Mesothelial cell of epicardium (in vitro differentiated cells): ENCODE measurements at places on chromosomes 3 and 15. TPM values are rescaled to one million over a fixed set of nuclear protein-coding genes. Genes with fewer than 3 reads are reported as not detected.

CLEC3B gene
- 0.60 to 1.2 TPM (median 0.66 TPM) in 3 replicates for total RNA-seq

STRA6 gene
- total RNA-seq = 101 to 114 TPM (median 111 TPM) in 3 replicates

LRRC15 gene
- 0.05 TPM in 1 of 3 replicates, not detected in the others for total RNA-seq

ITIH3 gene
- 22.4 to 25.0 TPM (median 23.1 TPM) in 3 replicates for total RNA-seq

GRCh38 chr3:47314056-47314764 lies 31.5 kb downstream of the KLHL18 start:
- H3K27me3 ChIP-seq = no peaks in the 10 kb centered on the region
- no peak overlapping the region for H3K27ac ChIP-seq
- H3K4me1 ChIP-seq = peaks cover 14% of the 10 kb centered on the region
- no peak for DNase-seq
- H3K4me3 ChIP-seq = no peak overlapping the region

DNA sequence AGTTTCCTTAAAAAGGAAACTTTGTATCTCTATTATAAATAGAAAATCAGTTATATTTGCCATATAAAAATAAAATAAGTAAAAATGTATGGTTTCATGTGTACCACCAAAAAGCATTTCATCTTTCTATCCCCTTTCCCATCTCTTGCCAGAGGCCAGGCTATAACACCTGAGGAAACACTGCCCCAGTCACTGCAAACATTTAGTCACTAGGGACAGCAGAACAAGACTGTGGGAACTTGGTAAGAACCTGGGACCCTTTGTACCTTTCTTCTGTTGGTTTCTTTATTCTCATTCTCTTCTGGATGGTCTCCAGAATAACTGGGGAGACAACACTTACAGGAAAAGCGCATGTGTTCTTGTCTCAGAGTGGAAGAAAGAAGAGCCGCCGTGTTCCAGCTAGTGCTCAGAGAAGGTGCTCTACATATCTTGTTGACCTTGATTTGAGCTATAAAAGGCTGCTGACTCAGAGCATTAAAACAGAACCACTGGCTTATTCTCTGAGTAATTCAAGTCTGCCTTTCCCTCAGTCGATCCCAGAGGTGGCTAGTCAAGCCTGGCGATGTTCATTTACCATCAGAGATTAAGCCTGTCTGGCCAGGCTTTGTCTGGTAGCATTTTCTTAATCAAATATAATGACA lies 361.6 kb downstream of the RBMS3 start:
- DNase-seq = no peak
- H3K36me3 ChIP-seq = no peaks in the 10 kb centered on the region
- no peaks in the 10 kb centered on the region for H3K27me3 ChIP-seq
- no peak overlapping the region for H3K4me3 ChIP-seq

DNA sequence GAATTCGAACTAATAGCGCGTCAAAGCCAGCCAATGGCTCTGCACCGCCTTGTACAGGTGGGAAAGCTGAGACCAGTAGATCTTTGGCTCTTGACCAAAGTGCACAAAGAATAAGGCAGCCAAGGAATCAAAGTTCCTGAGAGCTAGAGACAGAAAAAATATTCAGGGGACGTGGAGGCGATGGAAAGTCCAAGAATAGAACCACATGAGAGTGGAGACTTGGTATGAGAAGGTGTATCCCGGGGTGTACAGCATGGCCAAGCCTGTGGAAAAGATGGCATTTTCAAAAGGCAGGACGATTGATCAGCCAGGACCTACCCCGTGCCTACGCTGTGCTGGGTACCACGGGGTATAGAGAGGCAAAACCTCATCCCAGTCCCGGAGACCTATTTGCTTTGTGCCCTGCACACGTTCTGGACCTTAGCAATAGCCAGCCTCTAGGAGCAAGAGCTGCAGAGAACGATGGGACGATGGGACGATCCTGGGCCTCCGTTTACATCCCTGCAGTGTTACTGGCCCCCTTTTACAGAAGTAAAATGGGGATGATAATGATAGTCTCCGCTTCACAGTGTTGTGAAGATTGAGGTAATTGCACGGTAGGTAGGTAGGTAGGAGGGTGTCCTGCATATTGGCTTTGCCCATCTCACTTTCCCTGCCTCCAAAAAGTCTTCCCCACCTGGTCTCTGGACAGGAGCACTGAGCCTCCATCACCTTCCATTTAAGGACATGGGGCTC lies 583 bp upstream of the RBSN start:
- peaks cover 15% of the 10 kb centered on the region for H3K4me1 ChIP-seq
- peak overlapping the region; percentile 92 for H3K27ac ChIP-seq
- peak overlapping the region; percentile 93 for H3K4me3 ChIP-seq

DNA sequence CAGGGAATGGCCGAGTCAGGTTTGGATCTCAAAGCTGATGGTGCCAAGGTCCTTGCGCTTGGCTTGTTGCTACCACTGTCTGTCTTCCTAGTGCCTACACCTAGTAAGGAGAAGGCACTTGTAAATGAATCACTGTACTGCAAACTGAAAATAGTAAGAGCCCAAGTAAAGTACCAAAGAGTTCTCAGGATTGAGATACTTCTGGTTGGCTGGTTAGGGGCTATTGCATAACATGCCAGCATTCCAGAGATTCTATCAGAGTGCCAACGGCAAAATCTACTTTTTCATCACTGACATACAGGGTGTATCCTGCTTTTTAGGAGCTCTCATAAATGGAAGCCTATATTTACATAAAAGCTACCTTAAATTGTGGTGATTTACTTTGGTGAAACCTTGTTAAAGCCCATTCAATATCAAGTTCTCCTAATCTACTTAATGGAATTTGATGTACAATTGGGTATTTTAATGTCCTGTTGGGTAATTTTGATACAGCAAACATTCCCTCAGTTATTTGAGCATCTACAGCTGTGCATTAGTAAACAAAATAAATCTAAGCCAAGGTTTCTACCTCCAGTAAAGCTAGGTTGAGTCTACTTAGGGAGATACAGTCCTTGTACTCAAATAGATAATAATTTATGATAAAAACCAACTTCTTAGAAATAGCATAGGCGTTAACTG lies 30.7 kb upstream of the CHD2 start:
- peaks cover 18% of the 10 kb centered on the region for H3K4me1 ChIP-seq
- no peaks in the 10 kb centered on the region for H3K36me3 ChIP-seq
- no peak for DNase-seq

GRCh38 chr3:12943124-12944021 lies 102.0 kb upstream of the RPL32 start:
- H3K4me3 ChIP-seq = no peak overlapping the region
- peaks cover 40% of the 10 kb centered on the region for H3K4me1 ChIP-seq
- no peak for DNase-seq
- no peak overlapping the region for H3K27ac ChIP-seq
- no peaks in the 10 kb centered on the region for H3K27me3 ChIP-seq

- no peak for DNase-seq
- H3K36me3 ChIP-seq = no peaks in the 10 kb centered on the region
- peaks cover 25% of the 10 kb centered on the region for H3K27me3 ChIP-seq
- H3K4me1 ChIP-seq = no peaks in the 10 kb centered on the region
- H3K27ac ChIP-seq = no peak overlapping the region
Measured at GRCh38 chr15:83837945-83838571, 184.1 kb downstream of the ADAMTSL3 start.

- H3K27me3 ChIP-seq = no peaks in the 10 kb centered on the region
Measured at GRCh38 chr15:22978691-22979237, 1.4 kb downstream of the CYFIP1 start.

DNA sequence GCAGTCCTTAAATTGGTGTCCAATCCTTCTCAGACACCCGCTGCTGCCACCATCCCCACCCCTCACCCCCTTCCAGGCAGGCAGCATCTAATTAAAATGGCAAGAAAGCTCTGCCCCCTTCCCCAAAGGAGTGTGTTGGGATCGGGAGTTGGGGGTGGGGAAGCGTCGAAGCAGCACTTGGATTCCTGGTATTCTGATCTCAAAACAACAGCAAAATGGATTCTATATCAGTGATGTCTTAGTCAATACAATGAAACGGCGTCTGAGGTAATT lies 1.4 kb downstream of the TNIK start:
- H3K4me3 ChIP-seq = peak overlapping the region; percentile 93
- no peaks in the 10 kb centered on the region for H3K36me3 ChIP-seq
- H3K27ac ChIP-seq = peak overlapping the region; percentile 44
- no peak for DNase-seq
- peaks cover 27% of the 10 kb centered on the region for H3K4me1 ChIP-seq

DNA sequence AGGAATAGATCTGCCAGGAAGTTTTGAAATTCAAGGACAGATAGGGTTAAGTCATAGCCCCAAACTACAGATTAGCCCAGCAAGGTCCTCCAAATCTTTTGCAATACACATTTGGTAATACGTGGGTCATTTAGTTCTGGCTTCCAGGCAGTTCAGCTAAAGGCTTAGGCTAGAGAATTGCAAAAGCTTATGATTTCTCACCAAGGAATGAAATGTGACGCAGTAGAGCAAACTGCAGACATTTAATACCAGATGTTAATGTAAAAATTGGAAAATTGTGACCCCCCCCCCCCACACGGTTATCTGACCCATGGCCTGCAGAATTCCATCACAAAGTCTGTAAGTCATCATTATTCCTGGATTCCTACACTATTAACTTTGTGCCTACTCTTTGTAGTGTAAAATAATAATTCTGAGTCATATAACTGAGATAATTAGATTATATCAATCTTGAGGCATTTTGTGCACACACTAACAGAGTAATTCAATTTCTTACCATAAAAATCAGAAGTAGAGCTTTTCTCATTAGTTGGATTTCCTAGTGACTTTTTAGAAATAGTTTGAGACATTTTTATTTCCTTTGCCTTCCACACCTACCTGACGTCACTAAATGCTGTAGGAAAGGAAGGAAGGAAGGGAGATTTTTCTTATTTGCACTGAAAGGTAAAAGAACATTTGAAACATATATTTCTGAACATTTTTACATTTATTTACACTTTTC lies 235.2 kb downstream of the DTWD1 start:
- H3K4me3 ChIP-seq = no peak overlapping the region
- DNase-seq = no peak
- peaks cover 31% of the 10 kb centered on the region for H3K4me1 ChIP-seq
- H3K27me3 ChIP-seq = no peaks in the 10 kb centered on the region
- H3K27ac ChIP-seq = peak overlapping the region; percentile 13

DNA sequence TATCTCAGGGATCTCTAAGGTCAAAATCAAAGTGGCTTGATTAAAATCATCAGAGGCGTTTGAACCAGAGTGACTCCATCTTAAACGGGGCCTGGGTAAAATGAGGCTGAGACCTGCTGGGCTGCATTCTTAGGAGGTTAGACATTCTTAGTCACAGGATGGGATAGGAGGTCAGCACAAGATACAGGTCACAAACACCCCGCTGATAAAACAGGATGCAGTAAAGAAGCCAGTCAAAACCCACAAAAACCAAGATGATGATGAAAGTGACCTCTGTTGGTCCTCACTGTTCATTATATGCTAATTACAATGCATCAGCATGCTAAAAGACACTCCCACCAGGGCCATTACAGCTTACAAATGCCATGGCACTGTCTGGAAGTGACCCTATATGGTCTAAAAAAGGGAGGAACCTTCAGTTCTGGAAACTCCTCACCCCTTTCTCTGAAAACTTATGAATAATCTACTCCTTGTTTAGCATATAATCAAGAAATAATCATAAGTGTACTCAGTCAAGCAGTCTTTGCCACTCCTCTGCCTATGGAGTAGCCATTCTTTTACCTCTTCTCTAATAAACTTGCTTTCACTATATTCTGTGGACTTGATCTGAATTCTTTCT lies 143.3 kb upstream of the SLCO3A1 start:
- peaks cover 32% of the 10 kb centered on the region for H3K27me3 ChIP-seq
- no peak overlapping the region for H3K27ac ChIP-seq
- H3K4me3 ChIP-seq = no peak overlapping the region
- no peaks in the 10 kb centered on the region for H3K36me3 ChIP-seq
- DNase-seq = no peak

DNA sequence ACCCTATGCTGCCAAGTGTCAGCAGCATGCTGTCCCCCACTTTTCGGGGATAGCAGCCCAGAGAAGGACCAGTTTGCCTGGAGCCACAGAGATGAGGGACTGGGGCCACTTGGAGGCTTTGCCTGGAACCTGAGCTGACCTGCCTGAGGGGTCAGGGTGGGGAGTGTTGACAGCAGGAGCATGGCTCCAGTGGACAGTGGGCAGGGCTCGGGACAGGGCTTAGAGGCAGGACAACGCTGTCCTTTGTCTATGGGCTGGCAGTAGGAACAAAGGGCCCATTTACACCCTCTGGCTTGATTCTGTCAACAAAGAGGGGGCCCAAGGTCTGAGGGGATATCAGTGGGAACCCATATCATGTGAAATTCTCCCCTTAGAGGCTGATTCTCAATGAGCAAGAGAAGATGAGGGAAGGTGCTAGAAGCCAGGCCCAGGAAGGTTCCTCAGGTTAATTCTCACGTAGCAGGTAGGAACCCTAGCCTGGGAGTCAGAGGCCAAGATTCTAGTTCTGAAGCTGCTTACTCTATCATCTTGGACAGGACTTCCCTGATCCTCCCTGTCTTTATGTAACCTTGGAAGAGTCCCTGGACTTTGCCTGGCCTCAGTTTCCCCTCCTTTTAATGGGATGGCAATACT lies 29.7 kb upstream of the HHATL start:
- H3K4me3 ChIP-seq = no peak overlapping the region
- no peaks in the 10 kb centered on the region for H3K36me3 ChIP-seq
- no peak for DNase-seq
- H3K27ac ChIP-seq = no peak overlapping the region
- H3K4me1 ChIP-seq = no peaks in the 10 kb centered on the region

DNA sequence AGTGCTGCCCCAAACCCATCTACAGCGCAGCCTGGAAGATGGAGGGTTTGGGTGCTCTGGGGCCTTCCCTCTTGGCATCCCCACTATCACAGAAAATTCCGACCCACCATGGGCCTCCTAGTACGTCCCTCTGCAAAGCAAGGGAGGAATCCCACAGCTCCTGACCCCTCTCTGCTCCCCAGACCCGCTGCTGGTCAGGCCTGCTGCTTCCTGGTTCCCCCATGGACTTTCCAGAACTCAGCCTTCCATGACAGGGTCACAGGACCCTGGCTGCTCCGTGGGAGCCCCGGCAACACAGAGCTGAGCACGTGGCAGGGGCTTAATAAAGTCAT lies 3.1 kb upstream of the LOXL1 start:
- peaks cover 47% of the 10 kb centered on the region for H3K4me1 ChIP-seq
- no peaks in the 10 kb centered on the region for H3K27me3 ChIP-seq
- DNase-seq = no peak
- peak overlapping the region; percentile 33 for H3K4me3 ChIP-seq
